ENCODE measurements at places on chromosomes 5 and 9.

DNA sequence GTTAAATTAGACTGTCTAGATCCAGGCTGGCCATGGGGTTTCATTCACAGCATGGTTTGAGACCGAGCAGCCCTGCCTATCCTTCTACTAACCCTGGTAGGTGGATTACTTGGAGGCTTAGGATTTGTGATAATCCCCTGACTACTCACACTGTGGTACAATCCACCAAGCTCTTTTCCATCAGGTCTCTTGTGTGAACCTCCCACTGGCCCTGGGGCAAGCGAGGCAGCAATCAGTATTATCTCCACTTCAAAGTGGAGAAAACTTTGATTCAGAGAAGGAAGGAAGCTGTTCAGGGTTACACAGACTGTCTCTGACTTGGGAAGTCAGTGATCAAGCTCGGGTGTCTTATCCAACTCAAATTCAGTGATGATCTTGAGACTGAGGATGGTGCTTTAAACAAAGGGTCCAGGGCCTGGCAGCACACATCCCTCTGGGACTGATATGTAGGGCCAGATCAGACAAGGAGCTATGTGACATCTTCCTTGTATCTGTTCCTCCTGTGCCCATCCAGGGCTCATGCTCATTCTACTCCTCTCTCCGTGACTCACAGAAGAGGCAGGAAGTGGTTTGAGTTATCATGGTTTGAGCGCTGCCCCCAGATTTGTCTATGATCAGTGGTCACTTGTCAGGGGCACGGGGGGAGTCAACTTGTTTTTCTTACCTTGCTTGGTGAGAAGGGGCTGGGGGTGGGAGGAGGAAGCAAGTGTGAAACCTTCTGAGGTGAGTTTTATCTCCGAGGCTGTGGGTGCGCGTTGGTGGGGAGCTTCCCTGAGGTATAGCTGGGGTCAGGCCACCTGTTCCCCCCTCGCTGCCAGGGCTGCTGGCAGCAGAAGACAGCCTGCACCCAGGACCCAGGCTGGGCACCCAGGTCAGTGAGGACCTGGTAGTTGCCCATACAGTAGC lies 48.6 kb downstream of the RGS3 start:
- peak; percentile 64 for DNase-seq

GRCh38 chr9:16670791-16671190 lies 199.7 kb downstream of the BNC2 start:
- DNase-seq: no peak

DNA sequence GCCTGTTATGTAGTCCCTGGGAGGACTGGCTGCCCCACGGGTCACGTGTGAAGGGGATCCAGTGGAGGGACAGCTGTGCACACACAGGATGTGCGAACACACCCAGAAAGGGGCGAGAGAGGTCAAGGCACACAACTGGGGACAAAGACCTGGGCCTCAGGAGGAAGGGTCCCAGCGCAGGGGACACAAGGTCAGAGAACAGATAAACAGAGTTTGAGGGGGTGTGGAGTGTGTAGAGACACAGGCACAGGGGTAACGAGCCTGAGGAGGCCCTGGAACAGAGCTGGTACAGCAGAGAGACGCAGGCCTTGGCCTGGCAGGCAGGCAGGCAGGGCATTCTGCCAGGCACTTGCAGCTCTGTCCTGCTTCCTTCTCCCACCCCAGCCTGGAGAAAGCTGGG lies 14.8 kb upstream of the PSMD5 start:
- no peak for DNase-seq

DNA sequence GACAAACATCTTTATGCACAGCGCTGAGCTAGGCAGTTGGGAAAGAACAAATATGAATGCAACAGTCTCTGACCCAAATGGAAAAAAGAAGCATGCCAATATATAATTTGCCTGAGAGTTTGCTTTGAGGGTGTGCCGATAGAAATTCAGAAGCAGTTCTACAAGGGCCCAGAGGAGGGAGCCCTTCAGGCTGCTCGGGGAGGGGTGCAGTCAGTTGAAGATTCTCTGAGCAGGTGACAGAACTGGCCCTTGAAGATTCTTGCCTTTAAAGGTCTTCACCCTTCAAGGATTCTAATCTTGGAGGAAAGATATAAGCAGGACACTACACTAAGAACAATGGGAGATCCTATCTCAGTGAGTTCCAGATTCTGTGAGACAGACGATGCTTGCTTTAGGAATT lies 3.7 kb upstream of the PAPPA start:
- peak; percentile 59 for DNase-seq

DNA sequence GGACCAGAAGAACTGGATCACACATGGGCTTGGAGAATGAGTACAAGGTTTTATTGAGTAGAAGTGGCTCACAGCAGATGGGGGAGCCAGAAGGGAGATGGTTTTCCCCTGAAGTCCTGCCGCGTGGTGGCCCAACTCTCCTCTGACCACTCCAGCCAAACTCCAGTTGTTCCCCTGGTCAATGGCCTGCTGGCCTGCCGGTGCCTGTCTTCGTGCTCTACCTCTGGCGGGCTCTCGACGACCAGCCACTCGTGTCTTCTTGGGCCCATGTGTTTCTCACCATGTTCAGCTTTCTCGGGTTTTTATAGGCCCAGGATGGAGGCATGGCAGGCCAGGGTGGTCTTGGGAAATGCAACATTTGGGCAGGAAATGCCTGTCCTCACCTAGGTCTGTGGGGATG lies 519.6 kb downstream of the CYLC2 start:
- DNase-seq: no peak

GRCh38 chr5:73363911-73364730 lies 84.5 kb downstream of the FOXD1 start:
- peak; percentile 81 for DNase-seq

DNA sequence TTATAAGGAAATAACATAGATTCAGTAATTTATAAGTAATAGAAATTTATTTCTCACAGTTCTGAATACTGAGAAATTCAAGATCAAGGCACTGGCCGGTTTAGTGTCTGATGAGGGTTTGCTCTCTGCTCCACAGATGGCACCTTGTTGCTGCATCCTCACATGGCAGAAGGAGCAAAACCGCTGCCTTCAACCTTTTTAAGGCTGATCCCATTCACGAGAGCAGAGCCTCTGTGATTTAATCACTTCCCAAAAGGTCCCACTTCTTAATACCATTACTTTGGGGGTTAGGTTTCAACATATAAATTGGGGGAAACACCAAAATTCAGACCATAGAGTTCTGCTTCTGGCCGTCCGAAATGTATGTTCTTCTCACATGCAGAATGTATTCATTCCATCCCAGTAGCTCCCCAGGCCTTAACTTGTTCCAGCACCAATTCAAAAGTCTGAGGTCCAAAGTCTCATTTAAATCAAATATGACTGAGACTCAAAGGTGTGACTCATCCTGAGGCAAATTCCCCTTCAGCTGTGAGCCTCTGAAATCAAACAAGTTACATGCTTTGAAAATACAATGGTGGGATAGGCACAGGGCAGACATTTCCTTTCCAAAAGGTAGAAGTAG lies 30.6 kb downstream of the BAAT start:
- DNase-seq: peak; percentile 1

DNA sequence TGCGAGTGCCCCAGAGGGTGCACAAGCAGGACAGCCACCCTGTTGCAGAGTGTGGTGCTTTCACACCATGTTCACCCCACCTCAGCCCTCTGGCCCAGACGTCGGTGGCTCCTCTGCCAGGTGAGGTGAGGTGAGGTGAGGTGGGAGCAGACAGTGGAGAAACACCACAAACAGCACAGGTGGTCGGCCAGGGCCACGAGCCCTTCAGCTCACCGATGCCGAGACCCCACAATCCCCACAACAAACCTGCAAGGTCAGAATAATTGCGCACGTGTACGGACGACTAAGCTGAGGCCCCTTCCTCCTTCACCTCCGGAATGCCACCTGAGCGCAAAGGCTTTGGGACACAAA lies 10.5 kb downstream of the BRD3 start:
- DNase-seq: no peak

DNA sequence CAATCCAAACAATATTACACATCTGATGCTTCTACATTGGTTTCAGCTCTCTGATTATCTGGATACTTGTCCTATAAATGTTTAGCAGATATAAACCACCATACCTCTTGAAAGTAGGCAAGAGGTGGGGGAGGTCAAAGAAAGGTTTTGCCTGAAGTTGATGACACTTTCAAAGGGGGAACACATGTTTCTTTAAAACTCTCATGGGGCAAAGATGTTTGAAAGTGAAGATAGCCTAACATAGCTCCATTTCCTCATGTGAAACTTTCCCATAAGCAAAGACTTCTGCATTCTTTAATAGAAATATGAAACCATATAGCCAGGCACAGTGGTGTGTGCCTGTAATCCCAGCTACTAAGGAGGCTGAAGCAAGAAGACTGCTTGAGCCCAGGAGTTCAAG lies 62.1 kb downstream of the CETN3 start:
- DNase-seq: no peak

- peak; percentile 5 for DNase-seq
Measured at GRCh38 chr9:119284118-119284517, 85.1 kb downstream of the BRINP1 start.

DNA sequence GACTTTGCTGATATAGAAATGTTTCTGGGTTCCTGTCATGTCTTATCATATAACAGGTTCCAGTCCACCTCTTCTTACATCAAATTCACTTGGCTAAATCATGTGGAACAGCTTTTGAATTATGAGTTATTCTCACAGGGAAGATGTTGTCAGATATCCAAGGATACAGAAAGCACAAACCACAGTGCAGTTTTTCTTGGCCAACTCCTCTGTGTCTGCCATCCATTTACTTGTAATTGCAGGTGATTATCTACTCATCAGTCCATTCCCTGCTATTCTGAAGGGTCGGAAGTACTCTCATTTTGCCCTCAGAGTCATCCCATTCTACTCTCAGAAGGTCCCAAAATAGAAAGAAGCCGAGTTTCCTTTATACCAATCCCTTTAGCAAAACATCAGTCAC lies 10.0 kb downstream of the MARCHF11 start:
- DNase-seq: no peak

GRCh38 chr5:81247441-81247972 lies 14.4 kb downstream of the CKMT2 start:
- DNase-seq: peak; percentile 73

DNA sequence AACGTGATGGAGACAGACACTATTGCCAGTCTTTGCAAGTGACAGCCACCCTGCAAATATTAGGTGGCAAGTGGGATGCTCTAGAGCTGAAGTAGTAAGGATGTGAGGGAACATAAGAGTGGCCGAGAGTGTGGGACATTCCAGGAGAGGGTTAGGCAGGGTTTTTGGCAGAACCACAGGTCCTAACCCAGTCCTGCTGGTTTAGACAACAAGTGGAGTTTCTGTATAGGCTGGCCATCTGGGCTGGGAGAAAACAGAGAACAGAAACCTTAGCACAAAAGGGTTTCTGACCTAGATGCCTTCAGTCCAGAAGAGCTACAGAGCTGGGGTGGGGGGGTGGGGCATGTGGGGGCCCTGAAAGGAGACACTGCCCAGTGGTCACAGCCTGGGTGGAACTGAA lies 107.4 kb downstream of the TMEM174 start:
- DNase-seq: no peak

DNA sequence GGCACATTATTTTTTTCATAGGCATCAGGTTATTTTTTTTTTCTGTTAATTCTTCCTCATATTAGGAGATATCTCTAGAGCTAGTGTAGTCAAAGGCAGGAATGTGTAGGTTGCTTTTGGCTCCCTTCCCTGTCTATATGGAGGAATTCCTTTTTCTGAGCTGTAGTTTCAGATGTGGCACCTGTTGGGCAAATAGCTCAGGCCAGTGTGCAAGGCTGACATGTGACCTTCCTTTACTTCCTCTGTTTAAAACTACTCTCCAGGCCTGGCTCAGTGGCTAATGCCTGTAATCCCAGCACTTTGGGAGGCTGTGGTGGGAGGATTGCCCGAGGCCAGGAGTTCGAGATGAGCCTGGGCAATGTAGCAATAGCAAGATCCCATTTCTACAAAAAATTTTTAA lies 40.5 kb upstream of the KIAA1958 start:
- DNase-seq: no peak

- no peak for DNase-seq
Measured at GRCh38 chr9:5920860-5921328, 30.2 kb downstream of the MLANA start.

- DNase-seq: no peak
Measured at GRCh38 chr5:107949688-107950341, 279.1 kb upstream of the EFNA5 start.

DNA sequence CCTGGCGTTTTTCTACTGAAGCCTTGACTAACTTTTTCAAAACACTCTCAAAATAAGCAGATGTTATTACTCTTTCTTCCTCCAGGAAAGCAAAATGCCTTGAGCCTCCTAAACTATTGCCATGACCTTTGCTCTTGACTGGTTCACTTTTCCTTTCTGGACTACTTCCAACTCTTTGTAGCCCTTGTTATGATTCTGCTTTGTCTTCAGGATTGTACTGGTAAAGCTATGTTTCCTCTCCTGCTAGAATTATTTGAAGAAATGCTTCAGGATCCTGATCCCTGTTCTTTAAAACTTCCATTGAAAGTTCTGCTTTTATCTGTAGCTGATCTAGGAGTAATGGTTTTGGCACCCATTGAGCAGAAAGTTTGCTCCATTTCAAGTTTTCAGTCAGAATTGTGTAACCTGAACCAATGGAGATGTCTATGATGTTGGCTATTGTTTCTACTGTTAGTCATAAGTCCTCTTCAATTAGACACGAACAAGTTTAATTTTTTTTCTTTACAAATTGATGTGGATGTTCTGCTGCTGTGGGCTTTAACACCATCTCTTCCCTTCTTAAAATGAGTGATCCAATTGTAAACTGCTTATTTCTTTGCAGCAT lies 1356.4 kb downstream of the EFNA5 start:
- peak; percentile 43 for DNase-seq

GRCh38 chr9:10062629-10063395 lies 550.0 kb downstream of the PTPRD start:
- DNase-seq: peak; percentile 42

DNA sequence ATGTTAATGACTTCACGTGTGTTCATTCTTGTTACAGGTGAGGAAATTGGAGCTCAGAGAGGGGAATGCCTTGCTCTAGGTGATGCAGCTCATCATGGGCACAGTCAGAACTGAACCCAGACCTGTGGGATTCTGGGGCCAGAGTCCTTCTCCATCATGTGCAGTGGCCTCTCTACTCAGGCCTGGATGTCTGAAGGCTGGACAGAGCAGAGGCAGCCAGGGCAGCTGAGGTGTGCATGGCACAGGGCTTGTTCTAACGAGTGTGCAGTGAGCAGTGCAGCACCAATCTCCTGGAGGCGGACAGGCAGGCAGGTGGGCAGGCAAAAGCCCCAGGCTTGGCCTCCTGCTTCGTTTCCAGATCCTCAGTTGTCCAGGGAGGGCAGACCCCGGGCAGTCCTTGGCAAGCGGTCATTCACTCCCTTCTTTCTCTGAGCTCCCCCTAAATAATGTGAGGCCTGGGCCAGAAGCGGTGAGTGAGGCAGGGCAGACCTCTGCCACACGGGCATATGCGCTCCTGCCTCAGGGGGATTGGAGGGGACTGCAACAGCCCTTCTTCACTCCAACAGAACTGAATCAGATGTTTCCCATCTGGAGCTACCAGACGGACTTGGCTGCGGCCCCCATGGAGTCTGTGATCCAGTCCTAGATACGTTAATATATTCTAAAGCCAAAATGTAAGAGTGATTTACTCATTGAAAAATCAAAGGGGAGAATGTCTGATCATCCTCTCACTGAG lies 68.7 kb upstream of the FSTL4 start:
- no peak for DNase-seq

DNA sequence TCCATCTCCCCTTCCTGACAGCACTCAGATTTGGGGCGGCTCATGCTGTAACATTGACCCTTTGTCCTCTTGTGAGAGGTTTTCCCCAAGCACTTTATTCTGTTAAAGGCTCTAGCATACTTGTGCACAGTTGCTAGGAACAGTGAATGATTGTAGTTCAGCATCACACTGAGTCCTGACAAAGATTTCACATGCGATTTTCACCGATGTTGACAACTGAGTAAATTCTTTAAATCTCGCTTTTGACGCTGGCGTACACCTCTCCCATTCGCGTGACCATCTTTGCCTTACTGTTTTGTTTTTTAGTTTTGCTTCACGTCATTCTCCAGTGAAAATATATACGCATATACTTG lies 780 bp downstream of the CDC37L1 start:
- peak; percentile 30 for DNase-seq
